ENCODE measurements at places on chromosomes 5 and 9.

GRCh38 chr9:110659891-110660541, 8.6 kb upstream of the MUSK start:
- DNase-seq: no peak

GRCh38 chr9:135960411-135961276, 529 bp downstream of the UBAC1 start:
- DNase-seq: no peak

GRCh38 chr5:139512786-139513390, 30.3 kb upstream of the STING1 start:
- DNase-seq: no peak

- DNase-seq: peak; percentile 80
Observed at GRCh38 chr9:128702445-128702948, at the start of gene PKN3. PKN3 (plus strand) TSS chr9:128702503; CDS start chr9:128702916, 413 bp downstream.
